Left cardiac atrium (tissue), 4 donors: ENCODE measurements at places on chromosomes 1 and 21. TPM values are rescaled to one million over a fixed set of nuclear protein-coding genes. Genes with fewer than 3 reads are reported as not detected.

GRCh38 chr1:159184201-159184600, 12.8 kb downstream of the CADM3 start:
- no peak for DNase-seq

Gene NEK7
- total RNA-seq = 155 TPM

DNA sequence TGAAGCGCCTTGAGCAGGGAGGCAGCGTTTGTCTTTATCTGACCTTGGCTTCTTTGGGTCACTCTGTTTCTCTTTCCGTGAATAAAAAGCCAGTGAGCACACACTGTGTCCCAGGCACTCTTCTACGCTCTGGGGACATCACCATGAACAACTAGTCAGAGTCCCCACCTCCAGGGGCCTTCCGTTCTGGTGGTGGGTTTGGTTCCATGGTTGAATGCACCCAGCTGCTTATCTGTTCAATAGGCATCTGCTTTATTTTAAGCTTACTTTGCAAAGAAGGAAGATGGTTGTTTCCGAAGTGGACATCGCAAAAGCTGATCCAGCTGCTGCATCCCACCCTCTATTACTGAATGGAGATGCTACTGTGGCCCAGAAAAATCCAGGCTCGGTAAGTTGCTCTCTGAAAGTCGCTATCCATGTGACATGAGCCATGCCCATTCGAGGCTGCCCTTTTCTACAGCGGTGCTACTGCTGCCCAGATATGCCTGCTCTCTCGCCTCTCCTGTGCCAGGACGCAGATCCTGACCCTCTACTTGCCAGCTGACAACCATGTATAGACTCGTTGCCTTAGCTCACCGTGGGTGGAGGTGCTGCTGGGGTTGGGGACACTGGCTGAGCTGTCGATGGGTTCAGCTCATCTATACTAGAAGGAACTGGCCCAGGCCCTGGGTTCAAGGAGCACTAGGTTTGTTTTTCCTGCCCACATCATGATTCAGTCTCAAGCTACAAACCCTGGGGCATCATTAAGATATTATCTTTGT, 5.9 kb downstream of the MX1 start:
- DNase-seq = no peak

Gene LRRC39
- 102 TPM for total RNA-seq

Gene RGS7
- not detected for total RNA-seq

GRCh38 chr1:67892476-67893125, 59.3 kb upstream of the GNG12 start:
- DNase-seq = no peak

DNA sequence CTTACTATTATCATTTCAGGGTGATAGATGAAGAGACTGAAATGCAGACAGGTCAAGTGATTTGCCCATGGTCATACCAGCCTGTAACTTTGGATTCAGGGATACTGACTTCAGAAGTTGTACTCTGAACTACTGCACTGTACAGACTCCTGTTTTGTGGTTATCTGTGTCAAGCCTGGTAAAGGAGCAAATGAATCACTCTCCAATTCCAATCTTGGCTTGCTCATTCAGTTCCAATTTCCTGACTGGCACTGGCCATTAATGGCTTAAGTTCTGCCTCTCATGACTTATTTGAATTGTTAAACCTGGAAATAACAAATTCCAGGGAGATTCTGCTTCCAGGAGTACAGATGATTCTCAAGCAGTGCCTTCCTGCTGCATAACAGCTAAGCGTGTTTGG, 45.4 kb upstream of the PLD5 start:
- no peak for DNase-seq

Gene ADCY10
- 0.06 TPM for total RNA-seq

DNA sequence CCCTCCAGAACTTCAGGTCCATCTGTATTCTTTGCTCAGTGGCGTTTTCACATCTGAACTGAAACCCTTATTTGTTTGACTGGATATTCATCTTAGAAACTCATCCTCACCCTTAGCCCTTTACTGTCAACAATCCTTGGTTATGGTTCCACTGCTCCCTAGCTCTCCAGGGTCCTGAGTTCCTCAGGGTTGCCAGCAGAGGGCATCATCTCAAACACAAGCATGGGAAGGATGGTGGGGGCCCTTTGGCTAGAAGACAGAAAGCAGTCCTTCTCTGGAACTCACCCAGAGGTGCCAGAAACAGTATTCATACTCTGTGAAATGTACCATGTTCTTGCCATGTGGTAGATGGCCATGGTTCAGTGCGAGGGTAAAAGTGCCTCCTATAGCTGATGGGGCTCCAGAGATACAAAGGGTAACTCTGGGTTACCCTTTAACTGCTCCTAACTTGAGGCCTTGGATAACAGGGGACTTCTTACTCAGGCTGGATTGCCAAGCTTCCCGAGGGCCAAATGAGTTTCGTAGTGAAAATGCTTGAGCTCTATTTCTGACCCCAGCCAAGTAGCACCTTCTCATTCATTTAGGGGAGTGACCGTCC, 11.3 kb downstream of the NCSTN start:
- no peak for DNase-seq

DNA sequence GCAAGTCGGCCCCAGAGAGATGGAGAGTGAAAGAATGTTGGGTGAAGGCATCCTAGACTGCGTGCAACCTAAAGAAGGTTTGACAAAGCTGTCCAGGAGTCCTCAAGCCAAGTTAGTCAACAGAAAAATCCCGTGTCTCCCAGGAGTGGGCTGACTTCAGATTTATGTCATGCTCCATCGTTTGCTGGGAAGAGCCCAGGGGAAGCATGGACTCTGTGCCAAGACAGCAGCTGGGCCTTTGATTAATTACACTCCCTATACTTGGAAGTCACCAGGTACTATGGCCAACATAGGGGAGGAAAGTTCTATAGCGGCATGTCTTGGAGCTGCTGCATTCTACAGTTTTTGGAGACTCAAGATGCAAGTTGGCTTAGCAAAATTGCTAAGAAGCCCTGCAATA, 247.4 kb downstream of the KAZN start:
- no peak for DNase-seq

- no peak for DNase-seq
These were observed 22.6 kb downstream of the KCNK1 start for GRCh38 chr1:233636503-233636877.

DNA sequence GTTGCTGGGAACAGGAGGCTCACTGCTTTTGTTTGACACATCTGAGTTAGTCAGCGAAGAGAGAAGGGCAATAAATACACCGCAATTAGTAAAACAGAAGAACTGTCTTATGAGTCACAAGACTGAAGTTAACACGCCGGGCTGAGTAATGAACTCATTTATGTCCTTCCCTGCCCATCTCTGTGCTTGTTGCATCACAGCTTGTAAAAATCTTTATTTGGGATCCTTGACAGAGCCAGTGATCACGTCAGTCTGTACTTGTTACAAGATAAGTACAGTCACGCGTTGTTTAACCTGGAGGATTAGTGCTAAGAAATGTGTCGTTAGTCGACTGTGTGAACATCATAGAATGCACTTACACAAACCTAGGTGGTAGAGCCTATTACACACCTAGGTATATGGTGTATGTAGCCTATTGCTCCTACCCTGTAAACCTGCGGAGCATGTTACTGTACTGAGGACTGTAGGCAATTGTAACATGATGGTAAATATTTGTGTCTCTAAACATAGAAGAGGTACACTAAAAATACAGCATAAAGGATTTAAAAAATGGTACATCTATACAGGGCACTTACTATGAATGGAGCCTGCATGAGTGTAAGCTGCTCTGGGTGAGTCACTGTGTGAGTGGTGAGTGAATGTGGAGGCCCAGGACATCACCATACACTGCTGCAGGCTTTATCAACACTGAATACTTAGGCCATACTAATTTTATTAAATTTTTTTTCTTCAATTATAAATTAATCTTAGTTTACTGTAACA, 272.2 kb downstream of the TNR start:
- DNase-seq = no peak

GRCh38 chr1:56922070-56922469, 43.7 kb downstream of the C8B start:
- DNase-seq = no peak

Gene ANKRD45
- not detected for total RNA-seq

DNA sequence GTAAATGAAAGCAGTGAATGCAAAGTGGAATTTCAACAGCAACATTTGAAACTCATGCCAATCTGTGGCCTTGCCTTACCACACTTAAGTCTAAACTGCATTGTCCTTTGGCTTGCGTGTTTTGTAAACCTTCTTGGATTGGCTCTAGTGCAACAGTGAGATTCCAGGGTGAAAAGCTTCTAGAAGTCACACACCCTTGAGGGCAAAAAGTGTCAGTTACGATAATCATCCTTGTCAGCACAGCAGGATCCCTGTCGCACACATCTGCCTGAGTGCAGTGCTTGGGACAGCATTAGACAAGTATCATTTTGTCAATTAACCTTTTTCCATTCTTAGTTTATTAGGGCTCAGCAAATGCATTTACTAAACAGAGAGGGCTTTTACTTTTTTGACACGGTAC, 243.4 kb upstream of the PTBP2 start:
- DNase-seq = no peak

Gene GNG12
- 34.1 TPM for total RNA-seq
